ENCODE measurements at places on chromosomes 4 and X.

GRCh38 chr4:62168681-62169080 is 968.6 kb downstream of the ADGRL3 start:
- no peak for DNase-seq

DNA sequence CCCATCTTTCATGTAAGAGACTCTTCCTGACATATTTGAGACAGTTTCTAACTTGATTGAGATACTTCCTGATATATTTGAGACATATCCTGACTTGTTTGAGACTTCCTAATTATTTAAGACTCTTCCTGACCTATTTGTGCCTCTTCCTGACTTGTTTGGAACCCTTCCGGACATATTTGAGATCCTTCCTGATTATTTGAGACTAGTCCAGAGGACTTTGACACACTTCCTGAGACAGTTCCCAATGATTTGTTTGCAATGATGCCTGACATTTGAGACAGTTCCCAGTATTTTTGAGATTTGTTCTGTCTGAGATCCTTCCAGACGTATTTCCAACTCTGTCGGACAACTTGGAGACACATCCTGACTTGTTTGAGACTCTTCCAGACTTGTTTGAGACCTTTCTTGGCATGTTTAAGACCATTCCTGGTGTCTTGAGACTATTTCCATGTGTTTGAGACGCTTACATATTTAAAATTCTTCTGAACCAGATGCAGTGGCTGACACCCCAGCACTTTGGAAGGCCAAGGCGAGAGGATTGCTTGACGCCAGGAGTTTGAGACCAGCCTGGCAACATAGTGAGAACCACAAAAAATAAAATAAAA is 118.9 kb upstream of the USP9X start:
- no peak for DNase-seq

DNA sequence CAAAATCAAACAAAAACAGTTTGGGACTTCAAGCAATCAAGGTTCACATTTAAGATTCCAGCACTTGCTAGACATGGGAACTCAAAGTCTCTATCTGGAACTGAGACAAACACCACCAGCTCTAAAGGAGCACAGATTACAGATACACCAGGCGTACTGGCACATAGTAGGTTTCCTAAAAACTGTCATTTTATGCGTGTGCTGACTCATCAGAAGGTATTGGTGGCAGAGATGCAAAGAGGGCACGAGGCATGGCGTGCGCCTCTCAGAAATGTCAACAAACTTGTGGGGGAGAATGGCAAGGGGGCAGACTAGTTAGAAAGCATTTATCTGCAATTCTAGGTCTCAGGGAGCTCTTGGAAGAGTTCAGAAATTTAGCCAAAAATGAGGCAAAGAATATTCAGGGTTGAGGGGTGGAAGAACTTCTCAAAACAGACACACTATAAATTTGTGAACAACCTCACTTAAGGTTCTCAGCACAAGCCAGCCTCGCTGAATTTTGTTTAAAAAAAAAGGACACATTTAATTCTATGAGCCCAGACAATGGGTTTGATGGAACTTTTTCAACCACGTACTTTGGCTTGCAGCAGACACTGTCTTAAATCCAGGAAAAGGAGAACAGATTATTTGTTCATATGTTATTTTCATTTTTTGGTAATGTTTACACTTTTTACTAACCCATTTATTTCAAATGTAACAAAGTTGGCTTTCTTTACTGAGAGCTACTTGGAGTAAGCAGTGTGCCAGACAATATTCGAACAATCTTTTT is 100.0 kb downstream of the SHISA3 start:
- no peak for DNase-seq

DNA sequence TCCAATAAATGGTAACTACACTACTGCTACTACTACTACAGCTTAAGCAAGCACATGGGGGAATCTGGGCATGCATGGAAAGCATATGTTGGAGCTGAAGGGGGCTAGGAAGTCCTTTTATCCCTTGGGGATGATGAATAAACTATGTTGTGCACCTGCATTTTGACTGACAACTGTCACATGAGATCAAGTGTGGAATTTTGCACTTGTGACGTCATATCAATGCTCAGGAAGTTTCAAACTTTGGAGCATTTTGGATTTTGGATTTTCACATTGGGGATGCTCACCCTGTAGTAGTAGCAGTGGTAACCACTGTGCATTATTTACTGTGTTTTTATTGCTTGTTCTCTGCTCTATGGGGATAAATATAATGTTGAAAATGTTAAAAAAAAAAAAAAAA is 100.5 kb upstream of the SMAD1 start:
- no peak for DNase-seq

DNA sequence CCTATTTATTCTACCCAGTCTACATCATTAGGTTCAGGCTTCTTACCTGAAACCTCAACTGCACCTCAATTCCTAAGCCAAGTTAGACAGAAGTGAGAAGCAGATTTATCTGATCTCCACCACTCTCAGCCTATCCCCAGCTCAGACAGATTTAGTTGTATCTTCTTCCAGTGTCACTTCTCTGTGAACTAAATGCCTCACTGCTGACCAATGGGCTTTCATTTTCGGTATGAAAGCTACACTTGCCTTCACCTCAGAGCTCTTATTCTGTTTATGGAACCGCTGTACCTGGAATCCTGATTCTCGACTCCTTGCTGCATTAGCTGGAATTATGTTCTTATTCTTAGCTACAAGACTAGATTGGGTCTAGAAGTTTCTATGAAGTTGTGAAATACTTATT is 833.2 kb downstream of the CCSER1 start:
- DNase-seq, result no peak

- no peak for DNase-seq
Measured at GRCh38 chr4:40934676-40935075, 184.9 kb downstream of the NSUN7 start.
